ENCODE measurements at places on chromosomes 4 and X. TPM values are rescaled to one million over a fixed set of nuclear protein-coding genes. Genes with fewer than 3 reads are reported as not detected.

The CCDC149 gene
- 20.6 TPM for total RNA-seq

The SAT1 gene
- total RNA-seq, result 136 TPM

The AREG gene
- total RNA-seq, result 2.7 TPM

The NXF2 gene
- total RNA-seq, result not detected

The NEUROG2 gene
- not detected for total RNA-seq

The MED12 gene
- total RNA-seq, result 33.5 TPM

The PARM1 gene
- 29.5 TPM for total RNA-seq

The DCX gene
- total RNA-seq, result 20.8 TPM

The GAGE1 gene
- total RNA-seq, result not detected

The RBBP7 gene
- 101 TPM for total RNA-seq

The LINC00632 gene
- total RNA-seq, result 7.0 TPM

The NOA1 gene
- total RNA-seq, result 16.5 TPM

The ADH7 gene
- total RNA-seq, result 12.1 TPM

The AMER1 gene
- total RNA-seq, result 11.6 TPM

The PRR32 gene
- total RNA-seq, result 56.3 TPM

The TCP11X1 gene
- total RNA-seq, result not detected

The USP17L20 gene
- not detected for total RNA-seq

The CDKL2 gene
- total RNA-seq, result 1.1 TPM

The DCAF12L2 gene
- 12.2 TPM for total RNA-seq

The MAGEC3 gene
- not detected for total RNA-seq

The CXXC4 gene
- total RNA-seq, result 1.4 TPM

The PRRG3 gene
- 13.2 TPM for total RNA-seq

The DTHD1 gene
- total RNA-seq, result 0.51 TPM

The UGDH gene
- total RNA-seq, result 58.1 TPM

The NXF2B gene
- total RNA-seq, result not detected

The TEC gene
- 3.2 TPM for total RNA-seq

The MAGEA12 gene
- total RNA-seq, result not detected

The TRIM60 gene
- total RNA-seq, result not detected

The TCP11X2 gene
- not detected for total RNA-seq

The GALNT7 gene
- 29.3 TPM for total RNA-seq

The GYPE gene
- 0.51 TPM for total RNA-seq

The CXCL3 gene
- 1.4 TPM for total RNA-seq

The FAT1 gene
- 151 TPM for total RNA-seq

The ATOH1 gene
- not detected for total RNA-seq

The NUP62CL gene
- 1.1 TPM for total RNA-seq

The CLCN3 gene
- total RNA-seq, result 61.1 TPM

The NSG1 gene
- 2.4 TPM for total RNA-seq

The PRKG2 gene
- 0.92 TPM for total RNA-seq

The MAEA gene
- total RNA-seq, result 52.5 TPM

The SMIM31 gene
- total RNA-seq, result not detected

The SNX12 gene
- total RNA-seq, result 49.3 TPM

The MSN gene
- 101 TPM for total RNA-seq

The CFI gene
- total RNA-seq, result 11.8 TPM

The MAD2L1 gene
- 5.8 TPM for total RNA-seq

The PWWP3B gene
- 49.2 TPM for total RNA-seq

The HPGDS gene
- total RNA-seq, result 2.8 TPM

The PPARGC1A gene
- 112 TPM for total RNA-seq

The XG gene
- 6.4 TPM for total RNA-seq

The DMRTC1 gene
- 0.62 TPM for total RNA-seq

The STARD8 gene
- 16.1 TPM for total RNA-seq

The GABRE gene
- 45.3 TPM for total RNA-seq
